ENCODE measurements at places on chromosomes 16 and 17. TPM values are rescaled to one million over a fixed set of nuclear protein-coding genes. Genes with fewer than 3 reads are reported as not detected.
A peak's percentile ranks its signal among the peaks of the same experiment; 100 is the strongest.

GRCh38 chr17:11240841-11241610 is at the start of gene SHISA6:
Gene SHISA6 (plus strand): TSS chr17:11241213.
- H3K27me3 ChIP-seq, result peaks cover 6% of the 10 kb centered on the region
- no peak within 1 kb of the TSS for H3K4me3 ChIP-seq
- peak; percentile 36 for DNase-seq
- H3K4me1 ChIP-seq, result peaks cover 9% of the 10 kb centered on the region
- no peaks in the 10 kb centered on the region for H3K36me3 ChIP-seq

DNA sequence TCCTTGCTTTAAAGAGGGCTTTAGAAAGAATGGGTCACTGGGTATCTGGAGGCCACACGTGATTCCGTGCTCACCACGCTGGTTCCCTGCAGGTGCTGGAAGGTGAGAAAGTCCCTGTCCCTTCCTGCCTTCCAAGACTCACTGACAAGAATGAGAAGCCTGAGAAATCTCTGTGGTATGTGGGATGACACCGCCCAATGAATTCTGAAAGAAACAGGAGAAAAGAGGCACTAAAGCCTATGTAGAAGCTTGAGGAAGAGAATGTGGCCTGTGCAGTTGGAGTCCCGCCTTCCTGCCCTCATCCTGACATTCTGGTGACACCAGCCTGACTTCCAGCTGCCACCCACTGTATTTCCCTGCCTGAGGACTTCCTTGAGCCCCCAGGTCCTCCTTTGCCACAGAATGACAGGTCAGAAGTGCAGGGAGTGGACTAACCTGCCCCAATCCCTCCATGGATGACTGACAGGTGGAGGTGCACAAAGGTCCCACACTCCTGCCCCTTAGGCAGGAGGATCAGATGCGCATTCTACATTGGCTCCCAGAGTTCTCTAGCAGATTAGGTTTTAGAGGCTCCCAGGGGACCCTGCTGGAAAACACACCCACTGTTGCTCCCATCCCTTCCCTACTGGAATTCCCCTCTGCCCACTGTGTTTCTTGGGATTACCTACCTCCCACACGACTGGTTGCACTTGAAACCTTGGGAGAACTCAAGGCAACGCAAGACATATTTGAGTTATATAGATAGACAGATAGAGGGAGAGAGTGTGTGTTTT is 38.6 kb upstream of the TENT4B start:
- no peaks in the 10 kb centered on the region for H3K4me1 ChIP-seq
- H3K36me3 ChIP-seq, result no peaks in the 10 kb centered on the region
- no peak for DNase-seq
- H3K27me3 ChIP-seq, result no peaks in the 10 kb centered on the region

DNA sequence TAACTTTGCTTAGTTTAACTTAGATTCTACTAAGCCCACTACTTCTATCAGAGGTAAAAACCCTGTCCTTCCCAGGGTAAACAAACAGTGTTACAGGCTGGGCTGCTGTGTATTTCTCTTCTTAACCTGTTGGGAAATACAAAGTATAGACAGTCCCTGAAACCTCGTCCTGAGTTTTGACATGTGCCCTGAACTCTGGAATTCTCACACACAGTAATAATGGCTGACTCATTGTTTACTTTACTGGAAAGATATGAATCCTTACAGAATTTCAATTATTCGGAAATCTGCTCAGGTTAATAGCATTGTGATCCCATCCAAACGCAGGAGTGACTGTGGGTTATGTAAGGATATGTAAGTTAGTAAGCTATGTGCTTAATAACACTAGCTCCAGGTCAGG is 199.1 kb downstream of the TMEM114 start:
- no peaks in the 10 kb centered on the region for H3K27me3 ChIP-seq
- H3K4me1 ChIP-seq, result no peaks in the 10 kb centered on the region
- H3K27ac ChIP-seq, result no peak overlapping the region
- DNase-seq, result no peak
- H3K4me3 ChIP-seq, result no peak overlapping the region

GALNS gene
- total RNA-seq, result 26.6 TPM

GAS2L2 gene
- not detected for total RNA-seq

TBC1D3G gene
- not detected for total RNA-seq
